Daoy (cell line): ENCODE measurements at places on chromosomes 2 and 18. TPM values are rescaled to one million over a fixed set of nuclear protein-coding genes. Genes with fewer than 3 reads are reported as not detected.

DNA sequence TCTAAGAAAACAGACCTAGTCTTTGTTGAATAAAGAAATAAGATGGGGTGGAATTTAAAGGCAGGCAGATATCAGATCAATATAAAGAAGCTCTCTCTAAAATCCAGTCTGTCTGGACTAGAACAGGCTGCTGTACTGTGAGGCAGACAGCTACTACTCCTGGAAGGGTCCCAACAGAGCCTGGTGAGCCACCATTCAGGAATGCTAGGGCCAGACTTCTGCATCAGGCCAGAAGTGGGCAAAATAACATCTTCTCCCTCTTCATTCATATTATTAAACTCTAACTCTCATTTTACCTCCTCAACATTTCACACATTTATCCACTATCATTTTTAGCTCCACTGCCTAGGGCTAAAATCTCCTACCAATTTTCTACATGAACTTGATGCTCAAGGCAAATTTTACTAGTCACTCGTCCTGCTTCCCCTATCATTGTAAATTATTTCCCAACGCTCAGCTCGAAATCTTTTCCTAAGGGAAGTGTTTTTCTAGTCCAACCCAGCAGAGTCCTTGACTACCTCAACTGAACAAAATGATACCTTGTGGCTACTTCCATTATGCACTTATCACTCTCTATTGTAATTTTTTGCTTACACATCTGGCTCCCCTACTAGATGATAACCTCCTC is 45.2 kb upstream of the GLS start:
- peak; percentile 87 for DNase-seq

GRCh38 chr18:68638613-68639012 is 76.3 kb downstream of the TMX3 start:
- no peak for DNase-seq

The SLC23A3 gene
- total RNA-seq = 0.63 and 0.86 TPM in 2 replicates

The TFPI gene
- 43.8 and 54.8 TPM in 2 replicates for total RNA-seq

The POTEC gene
- total RNA-seq = 2.9 and 3.8 TPM in 2 replicates

DNA sequence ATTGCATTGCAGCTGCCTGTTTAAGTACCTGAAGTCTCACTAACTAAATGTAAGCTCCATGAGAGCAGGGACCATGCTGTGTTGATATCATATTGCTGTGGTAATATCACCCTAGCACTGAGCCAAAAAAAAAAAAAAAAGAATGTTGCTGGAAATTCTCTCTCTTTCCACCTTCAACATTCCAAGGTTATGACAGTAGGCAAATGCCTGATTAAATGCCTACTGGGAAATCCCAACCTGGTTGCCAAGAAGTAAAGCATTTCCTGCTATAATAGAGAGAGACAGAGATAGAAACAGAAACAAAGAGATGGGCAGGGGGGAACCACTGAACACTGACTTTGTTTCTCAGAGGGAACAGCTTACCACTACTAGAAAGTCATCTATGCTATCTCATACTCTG is 1604.2 kb downstream of the LRP1B start:
- peak; percentile 1 for DNase-seq

DNA sequence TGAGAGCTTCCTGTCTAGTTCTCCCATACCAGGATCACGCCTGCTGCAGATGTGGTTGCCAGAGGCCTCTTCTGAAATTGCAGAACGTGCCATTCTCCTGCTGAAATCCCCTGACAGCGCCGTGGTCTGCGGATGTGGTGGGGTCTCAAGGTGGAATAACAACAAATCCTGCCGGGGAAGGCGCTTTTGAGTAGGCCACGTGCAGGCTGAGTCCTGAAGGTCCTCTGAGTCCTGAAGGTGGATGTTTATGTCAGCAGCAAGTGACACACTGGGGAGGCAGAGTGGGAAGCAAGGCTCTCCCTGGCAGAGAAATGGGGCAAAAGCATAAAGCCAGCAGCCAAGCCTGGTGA is 241.4 kb downstream of the MYCN start:
- no peak for DNase-seq

- DNase-seq = peak; percentile 90
Observed at GRCh38 chr2:157692768-157693167, 64.1 kb upstream of the ACVR1C start.

GRCh38 chr2:99833586-99834201 is 308.7 kb downstream of the AFF3 start:
- DNase-seq = no peak

DNA sequence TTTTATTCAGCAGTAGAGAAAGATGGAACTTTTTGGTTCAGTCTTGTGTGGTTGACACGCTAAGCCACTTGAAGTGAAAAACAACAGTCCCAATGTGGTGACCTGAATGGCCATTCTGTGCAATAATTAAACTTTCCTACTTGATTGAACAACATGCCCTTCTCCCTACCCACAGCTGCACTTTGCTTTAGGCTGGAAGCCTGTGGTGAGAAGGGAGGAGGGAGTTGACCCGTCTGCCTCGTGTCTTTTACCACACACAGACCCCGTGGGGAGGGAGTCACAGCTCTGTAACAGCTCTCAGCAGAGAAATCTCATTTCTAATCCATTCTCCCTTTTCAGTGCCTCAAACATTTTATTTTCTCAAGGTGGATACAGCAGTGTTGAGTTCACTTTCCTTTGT is 138.2 kb upstream of the PKDCC start:
- DNase-seq = no peak

DNA sequence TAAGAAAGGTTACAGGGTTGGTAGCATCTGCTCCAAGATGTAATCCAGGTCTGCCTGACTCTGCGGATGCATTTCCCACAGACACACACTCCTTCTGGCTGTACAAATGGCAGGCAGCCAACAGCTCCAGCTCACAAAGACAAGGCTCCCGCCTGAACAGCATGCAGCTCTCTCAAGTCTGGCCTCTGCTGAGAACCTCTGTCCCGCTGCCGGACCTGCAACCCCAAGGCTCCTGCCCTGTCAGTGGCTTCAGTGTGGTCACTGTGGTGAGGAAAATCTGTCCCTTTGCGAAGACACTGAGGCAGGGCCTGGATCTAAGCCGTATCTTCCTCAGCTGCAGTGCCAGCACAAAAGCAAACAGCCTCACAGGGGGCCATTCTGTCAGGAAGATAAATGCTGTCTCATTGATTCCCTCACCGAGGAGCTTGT is 469.3 kb upstream of the MEX3C start:
- no peak for DNase-seq

DNA sequence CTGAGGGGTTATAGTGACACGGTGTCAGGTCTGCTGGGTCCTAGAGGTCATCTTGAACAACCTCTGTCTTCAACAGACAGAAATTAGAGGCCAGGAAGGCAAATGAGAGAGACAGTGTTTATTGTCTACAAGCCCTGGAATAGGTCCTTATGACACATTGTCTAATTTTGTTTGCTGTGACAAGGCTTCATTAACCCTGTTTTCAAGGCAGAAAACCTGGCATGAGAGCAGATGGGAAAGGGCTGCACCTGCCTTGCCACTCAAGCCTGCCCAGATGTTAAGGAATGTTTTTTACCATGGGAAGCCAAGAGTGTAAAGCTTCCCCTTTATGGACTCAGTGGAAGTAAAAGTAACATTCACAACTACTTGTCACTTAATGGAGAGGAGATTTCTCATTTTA is 275.3 kb downstream of the KCNS3 start:
- DNase-seq = no peak

DNA sequence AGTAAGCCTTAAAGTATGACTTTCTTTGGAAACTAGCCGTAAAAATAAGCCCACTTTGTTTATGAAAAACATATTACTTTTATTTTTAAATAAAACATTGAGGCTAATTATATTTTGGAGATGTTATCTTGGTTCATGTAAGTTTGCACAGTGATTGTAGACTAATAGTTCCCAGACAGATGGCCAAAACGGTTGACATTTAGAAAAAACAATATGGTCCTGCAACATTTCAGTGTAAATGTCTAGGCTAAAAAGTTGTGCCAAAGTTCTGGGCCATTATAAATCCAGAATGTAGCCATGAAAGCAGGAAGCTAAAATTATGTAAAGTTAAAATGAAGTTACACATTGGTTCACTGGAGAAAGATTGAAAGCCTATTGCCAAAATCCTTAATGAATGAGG is 43.6 kb downstream of the SLC5A7 start:
- no peak for DNase-seq

GRCh38 chr2:128305555-128306080 is 13.1 kb downstream of the HS6ST1 start:
- DNase-seq = no peak

DNA sequence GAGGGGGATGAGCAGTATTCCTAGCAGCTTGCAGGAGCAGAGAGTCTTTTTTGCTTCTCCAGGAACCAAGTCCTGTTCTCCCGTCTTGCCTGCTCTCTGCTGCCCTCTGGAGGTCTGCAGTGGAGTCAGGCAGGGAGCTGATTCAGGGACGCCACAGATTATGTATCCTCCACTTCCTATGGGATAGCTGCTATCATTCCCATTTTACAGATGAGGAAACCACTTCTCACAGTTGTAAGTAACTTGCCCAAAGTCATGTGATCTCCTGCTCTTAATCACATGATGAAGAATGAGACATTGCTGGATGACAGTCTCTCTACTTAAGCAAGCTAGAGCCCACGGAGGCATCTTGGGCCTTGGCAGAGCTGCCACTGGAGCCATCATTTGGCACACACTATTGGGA is 8.3 kb downstream of the SLC4A5 start:
- DNase-seq = peak; percentile 69

- no peak for DNase-seq
Observed at GRCh38 chr2:53103679-53104078, 663.9 kb upstream of the CHAC2 start.

- DNase-seq = no peak
Observed at GRCh38 chr2:48902521-48902920, 147.0 kb upstream of the LHCGR start.

GRCh38 chr2:85326406-85327159 is 1.2 kb downstream of the TGOLN2 start:
- peak; percentile 25 for DNase-seq

GRCh38 chr2:167157523-167157922 is 269.2 kb downstream of the XIRP2 start:
- DNase-seq = no peak

DNA sequence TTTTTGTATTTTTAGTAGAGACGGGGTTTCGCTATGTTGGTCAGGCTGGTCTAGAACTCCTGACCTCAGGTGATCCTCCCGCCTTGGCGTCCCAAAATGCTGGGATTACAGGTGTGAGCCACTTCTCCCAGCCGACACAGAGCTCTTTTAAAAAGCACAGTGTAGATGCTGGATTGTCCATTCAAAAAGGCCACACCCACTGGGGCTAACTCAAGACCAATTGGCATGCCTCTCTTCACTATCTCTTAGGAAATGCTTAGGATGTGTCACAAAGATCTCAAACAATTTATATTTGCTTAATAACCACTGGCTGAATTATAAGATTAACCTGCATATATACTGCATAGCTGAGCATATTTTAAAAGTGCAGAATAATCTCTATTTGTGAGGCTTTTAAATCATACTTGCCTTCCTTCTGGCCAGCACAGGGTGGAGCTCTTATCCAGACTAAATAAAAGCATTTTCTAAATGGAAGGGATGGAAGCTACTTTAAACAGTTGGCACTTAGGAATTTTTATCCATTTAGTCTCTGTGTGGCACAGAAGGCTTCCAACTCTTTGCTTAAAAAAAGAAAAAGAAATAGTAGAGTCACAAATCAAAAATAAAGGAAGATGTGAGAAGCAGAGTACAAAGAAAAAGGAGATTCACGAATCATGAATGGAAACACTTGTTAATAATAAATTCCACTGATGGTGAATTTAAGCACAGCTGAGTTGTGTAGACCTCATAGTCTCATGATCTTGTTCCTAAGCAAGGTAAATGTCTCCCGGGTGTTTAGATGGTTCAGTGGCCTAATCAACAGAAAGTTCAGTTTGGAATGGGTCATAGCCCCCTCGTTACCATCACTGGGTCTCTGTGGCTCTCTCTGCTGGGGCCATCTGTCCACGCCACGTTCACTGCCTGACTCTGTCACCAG is 22.4 kb downstream of the CRYGD start:
- no peak for DNase-seq

The RBM43 gene
- total RNA-seq = 0.57 and 0.83 TPM in 2 replicates

The ZNF521 gene
- 8.5 and 10.7 TPM in 2 replicates for total RNA-seq

DNA sequence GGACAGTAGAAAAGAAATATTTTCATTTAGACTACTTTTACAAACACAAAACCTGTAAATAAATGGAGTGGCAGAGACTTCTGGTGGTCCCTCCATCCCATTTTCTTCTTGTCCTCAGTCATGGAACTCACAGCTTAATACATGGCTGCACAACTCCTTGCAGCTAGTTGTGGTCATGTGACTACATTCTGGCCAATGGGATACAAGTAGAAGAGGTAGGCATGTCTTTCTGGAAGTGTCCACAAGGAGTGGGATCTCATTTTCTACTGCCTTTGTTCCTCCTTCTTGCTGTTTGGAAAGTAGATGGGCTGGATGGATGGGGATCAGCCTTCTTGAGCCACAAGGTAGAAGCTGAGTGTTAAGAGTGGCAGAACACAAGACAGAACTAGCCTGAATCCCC is 555.8 kb downstream of the SATB2 start:
- no peak for DNase-seq

DNA sequence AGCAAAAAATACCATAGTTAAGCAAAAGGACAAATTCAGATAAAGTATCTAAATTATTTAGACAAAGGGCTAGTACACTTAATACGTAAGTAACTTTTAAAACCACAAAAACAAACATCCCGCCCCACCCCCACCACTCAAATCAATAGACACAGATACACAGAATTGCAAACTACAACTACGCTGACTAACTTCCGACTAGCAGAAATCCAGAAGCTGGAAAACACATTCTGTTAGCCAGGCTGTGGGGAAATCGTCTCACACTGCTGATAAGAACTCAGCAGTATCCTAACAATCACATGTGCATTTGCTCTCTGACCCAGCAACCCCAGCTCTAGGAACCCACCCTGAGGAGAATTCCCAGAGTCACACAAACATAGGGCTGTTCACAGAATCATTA is 16.6 kb downstream of the FAM168B start:
- DNase-seq = no peak

GRCh38 chr18:48785736-48786454 is 164.9 kb downstream of the SMAD7 start:
- DNase-seq = no peak

The SCG2 gene
- 0.95 and 3.0 TPM in 2 replicates for total RNA-seq

The GATA6 gene
- 18.2 and 19.0 TPM in 2 replicates for total RNA-seq

The CNRIP1 gene
- 26.1 and 28.9 TPM in 2 replicates for total RNA-seq

DNA sequence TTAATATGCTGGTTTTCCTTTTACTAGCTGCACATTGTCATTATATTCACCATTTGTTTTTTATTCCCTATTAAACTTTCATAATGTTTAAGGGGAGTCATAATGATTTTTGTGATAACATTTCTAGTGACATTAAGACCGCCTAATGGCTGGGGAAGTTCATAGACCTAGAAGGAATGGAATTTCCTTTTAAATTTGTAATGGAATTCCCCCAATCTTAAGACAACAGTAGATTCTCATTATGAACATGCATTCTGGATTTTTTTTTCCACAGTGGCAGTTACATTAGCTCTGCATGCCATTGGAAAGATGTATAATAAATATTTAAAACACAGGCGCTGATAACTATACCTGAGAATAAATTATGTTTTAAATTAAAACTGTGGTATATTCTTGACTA is 8.4 kb downstream of the YPEL5 start:
- peak; percentile 23 for DNase-seq

DNA sequence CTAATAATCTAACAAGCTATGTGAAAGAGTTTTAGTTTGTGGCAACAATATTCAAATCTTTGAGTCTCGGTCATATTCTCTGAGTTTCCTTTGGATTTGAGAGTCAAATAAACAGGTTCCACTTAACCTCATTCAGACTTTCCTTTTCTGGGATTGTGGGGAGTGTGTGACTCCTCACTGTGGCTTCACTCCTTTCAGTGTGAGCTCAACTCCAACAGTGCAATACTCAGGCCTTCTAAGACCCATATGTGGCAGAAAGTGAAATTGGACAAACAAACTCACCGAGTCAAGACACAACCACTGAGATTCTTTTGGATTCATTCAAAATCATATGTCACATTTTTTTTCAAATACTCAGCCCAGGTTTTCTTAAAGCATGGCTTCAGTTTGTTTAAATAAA is 25.4 kb downstream of the SLC9A4 start:
- DNase-seq = no peak
